ENCODE measurements at places on chromosomes 7 and 10. TPM values are rescaled to one million over a fixed set of nuclear protein-coding genes. Genes with fewer than 3 reads are reported as not detected.

DNA sequence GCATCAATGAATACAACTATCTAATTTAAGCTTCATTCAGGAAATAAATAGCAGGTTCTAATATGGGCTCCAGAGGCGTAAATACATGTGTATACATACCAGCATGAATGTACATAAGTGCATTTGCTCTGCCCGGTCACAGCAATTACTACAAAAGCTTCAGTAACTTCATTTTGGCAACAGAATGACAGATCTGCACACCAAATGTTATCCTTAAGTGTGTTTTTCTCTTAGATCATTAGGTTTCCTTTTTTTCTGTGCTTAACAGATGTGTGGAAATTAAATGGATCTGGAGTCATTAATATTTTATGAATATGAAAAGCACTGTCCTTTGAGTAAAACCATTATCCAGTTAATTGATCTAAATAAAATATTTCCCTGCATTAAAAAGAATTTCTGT, 159.0 kb upstream of the MEOX2 start:
- DNase-seq, result no peak

DNA sequence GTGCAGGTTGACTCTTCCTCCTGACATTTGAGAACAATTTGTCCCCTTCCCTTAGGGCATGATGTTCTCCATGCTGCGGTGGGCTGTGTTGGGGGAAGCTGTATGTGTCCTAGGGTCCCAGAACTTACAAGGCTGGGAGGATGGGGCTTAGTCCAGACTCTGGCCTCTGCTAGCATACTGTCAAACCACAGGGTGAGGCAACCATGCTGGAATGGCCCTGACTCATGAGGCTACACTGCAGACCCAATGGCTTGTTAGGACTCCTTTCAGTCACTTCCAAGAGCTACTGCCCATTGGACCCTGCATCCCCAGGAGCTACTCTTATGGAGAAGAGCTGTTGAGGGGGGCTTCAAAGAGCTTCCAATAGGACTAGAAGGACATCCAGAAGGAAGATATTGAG, 20.1 kb upstream of the FAM170B start:
- no peak for DNase-seq

DNA sequence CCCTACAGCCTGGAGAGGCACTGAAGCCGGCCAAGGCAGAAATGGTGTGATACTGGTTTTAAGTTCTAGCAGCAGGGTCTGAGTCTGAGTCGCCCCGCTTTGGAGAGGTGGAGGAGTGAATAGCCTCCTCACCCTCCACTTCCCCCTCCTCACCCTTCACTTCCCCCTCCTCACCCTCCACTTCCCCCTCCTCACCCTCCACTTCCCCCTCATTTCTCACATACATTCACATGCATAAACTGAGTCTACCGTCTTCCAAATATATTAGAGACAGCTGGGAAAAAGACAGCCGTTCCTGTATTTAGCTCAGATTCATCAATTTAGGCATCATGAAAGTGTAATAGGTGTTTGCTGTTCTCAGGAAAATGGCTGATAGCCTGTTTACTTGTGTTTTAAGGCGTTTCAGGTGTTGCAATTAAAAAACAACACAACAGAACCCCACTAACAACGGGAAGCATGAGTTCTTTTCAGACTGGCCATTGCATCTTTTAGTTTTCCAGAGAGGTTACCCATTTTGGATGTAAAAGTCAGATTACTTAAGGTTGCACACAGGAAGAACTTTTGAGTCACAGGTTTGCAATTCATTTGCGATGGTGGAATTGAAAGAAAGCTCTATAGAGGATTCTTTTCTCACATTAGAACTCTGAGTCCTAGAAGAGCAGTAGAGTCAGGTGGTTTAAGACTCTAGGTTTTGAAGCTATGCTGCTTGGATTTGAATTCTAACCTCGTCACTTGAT, 861 bp downstream of the NRBF2 start:
- no peak for DNase-seq

- DNase-seq, result no peak
These were observed 7.2 kb downstream of the RBM20 start for GRCh38 chr10:110651044-110651958.

The UCN3 gene
- total RNA-seq, result not detected

GRCh38 chr10:131570716-131571307, 259.3 kb upstream of the TCERG1L start:
- DNase-seq, result peak; percentile 21

GRCh38 chr7:150374472-150374871, 4.7 kb upstream of the ZNF775 start:
- no peak for DNase-seq

DNA sequence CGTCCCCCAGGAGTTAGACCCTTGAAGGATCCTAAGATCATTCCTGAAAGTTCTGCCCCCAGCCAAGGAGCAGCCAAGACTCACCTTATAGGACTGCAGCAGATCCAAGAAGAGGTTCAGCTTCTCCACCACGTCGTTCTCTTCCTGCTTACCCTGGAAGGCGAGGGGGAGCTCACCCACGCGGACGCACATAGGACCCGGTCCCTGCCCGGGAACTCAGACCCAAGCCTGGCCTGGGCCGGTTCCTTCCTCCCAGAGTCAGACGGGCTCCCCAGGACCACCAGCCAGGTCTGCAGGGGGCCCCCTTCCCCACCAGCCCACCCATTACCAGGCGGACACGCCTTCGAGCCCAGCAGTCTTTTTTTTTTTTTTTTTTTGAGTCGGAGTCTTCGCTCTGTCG, 15.6 kb downstream of the NUDT1 start:
- no peak for DNase-seq

The GIMAP6 gene
- 32.7 TPM for total RNA-seq

GRCh38 chr7:3267966-3268690, 32.9 kb upstream of the SDK1 start:
- no peak for DNase-seq

DNA sequence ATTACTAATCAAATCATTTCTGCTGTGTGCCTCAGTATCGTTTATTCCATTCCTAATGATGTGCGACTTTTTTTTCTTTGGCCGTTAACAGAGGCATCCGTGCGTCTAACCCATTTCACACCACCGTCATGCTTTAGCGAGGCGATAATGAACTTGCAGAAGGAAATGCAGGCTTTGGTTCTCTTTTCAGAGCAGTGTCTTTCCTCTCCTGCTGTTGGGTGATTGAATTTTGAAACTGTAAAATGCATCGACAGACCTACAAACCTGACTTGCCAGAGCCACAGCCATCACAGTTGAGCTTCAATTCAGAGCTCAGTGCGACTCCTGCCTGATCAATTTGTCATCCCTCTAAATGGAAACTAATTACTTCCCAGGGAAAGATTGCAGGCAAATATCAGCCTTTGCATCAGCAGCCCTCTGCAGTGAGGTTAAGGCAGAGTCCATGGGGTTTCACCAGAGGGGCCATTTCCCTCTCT, 486.0 kb upstream of the GALNT17 start:
- DNase-seq, result no peak

DNA sequence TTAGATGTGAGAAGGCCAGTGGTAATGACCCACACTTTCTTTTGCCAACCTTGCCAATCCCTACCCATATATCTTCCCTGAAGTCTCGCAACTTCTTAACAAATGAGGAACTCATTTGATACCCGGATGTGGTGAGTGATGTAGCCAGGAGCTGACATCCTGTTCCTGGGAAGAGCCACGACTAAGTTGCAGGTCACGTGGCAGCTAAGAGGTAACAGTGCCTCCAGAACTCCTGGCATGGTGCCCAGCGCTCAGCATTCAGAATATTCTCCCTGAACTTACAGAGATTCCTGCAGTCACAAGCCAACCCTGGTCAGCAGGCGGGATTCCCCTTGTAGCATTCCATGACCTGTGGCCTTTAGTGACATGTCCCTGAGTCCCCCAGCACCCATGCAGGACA, 282.5 kb downstream of the GALNT17 start:
- DNase-seq, result no peak

GRCh38 chr7:108613949-108614381, 44.3 kb downstream of the DNAJB9 start:
- DNase-seq, result no peak

All from sciatic nerve (tissue), 2 donors.